Renal pelvis (tissue), 12 donors: ENCODE measurements at places on chromosomes 2 and 18.

- peak; percentile 83 for DNase-seq
Measured at GRCh38 chr2:120867290-120868241, 131.9 kb downstream of the GLI2 start.

DNA sequence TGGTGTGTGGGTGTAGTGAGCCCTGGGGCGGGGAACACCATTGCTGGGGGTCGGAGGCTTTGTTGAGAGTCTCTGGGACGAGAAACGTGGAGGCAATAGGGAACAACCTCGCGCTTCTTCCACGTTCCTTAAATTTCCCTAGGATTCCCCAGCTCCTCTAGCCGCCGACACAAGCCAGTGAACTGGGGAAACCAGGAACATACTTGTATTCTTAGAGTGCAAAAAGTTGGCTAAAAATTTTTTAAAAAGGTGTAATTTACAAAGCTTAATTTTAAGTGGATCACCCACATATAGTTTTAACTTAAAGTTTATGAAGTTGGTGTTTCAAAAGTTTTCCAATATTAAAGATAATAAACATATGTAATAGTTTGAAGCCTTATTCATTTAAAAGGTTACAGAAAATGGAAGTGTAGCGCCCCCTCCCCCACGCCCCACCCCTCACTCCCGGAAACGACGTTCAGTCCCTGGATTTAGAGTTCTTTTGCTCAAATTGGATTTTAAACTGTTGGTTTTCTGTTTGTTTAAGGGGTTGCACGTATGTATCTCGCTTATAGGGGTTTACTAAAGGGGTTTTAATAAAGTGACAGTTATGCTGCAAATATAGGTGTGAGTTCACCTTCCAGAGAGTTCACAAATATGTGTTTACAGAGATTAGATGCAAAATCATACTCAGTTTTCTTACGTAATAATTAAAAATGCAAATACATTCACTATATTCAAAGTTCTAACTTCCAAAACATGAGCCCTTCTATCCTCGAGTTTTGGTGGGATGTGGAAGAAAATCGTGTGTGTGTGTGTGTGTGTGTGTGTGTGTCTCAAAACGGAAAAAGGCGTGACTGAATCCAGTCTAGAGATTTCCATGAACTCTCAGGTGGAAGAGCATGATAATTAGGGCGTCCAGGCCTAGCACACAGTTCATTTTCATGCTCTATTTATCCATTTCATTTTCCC, 872 bp downstream of the DSG2 start:
- DNase-seq, result peak; percentile 10

DNA sequence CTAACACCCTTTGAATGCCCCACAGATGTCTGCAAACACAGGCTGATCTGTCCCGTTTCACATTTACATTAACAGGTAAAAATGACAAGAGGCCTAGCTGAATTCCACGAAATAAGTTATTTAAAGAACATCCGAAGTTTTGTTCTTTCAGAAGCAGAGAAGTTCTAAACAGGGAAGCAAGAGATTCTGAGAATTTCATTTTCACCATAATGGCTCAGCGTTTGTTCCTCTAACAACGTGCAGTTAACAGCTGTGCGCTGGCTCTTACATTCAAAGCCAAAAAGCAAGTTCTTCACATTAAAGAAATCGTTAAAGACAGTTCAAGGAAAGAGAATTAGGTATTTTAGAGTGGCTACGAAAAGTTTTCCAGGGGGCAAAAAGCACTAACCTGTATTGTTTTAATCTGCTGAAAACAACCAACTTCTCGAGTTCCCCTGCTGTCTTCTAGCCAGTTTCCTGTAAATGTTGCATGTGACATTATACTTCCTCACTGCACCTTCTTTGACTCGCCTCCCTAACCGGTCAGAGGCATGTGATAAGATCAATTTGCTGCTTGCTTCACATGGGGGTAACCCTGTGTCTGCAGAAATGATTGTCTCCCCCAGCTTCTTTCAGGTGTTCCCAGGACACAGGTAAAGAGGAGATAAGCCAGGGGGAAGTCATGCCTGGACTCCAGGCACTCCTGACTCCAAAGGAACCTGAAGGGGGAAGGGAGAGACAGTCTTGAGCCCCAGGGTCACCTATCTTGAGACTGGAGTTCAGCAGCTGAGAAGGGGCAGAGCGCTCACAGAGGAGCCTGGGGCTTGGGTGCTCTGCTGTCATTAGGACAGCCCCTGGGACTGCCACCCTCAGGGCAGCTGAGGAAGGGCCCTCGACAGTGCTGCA, 36.8 kb upstream of the WIPF1 start:
- DNase-seq, result no peak

DNA sequence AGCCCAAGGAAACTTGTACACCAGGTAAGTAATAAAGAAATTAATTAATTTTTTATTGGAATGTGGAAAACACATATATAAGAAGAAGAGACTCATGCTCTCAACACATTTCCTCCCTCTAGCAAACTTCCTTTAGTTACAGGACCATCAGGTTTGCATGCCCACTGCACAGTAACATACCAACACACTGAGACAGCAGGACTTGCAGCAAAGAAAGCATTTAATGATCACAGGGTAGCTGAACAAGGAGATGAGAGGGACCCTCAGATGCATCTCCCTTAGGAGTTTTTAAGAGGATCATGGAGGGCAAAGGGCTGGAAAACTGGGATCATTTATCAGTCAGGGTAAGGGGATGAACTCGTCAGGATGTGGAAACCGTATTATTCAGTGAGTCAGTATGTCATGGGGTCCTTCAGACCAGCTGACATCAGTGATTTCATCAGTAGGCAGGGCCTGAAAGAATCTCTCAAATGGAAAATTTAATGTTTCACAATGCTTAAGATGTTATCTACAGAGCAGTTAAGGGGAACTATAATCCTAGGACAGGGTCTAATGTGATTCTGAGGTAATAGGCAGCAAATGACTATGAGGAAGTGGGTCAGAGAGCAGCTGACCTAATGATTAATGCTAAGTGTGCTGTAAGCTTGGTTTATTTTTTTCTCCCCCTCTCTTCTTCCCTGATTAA, 193.8 kb upstream of the RND3 start:
- DNase-seq, result no peak

- no peak for DNase-seq
Measured at GRCh38 chr2:200211643-200212042, 94.8 kb upstream of the SPATS2L start.

DNA sequence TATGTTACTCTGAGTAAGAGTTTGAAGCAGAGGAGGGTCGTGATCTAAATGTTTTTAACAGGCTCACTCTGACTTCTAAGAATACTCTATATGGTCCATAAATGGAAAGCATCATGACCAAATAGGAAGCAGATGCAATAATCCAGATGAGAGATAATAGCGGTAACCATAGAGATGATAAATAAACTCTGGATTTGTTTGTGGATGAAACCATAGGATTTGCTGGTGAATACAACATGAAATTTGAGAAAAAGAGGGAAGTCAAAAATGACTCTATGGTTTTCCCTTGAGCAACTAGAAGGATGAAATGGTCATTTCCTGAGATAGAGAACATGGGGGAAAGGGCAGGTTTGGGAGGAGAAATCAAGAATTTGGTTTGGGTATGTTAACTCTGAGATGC, 3.9 kb downstream of the HEATR5B start:
- DNase-seq, result no peak

DNA sequence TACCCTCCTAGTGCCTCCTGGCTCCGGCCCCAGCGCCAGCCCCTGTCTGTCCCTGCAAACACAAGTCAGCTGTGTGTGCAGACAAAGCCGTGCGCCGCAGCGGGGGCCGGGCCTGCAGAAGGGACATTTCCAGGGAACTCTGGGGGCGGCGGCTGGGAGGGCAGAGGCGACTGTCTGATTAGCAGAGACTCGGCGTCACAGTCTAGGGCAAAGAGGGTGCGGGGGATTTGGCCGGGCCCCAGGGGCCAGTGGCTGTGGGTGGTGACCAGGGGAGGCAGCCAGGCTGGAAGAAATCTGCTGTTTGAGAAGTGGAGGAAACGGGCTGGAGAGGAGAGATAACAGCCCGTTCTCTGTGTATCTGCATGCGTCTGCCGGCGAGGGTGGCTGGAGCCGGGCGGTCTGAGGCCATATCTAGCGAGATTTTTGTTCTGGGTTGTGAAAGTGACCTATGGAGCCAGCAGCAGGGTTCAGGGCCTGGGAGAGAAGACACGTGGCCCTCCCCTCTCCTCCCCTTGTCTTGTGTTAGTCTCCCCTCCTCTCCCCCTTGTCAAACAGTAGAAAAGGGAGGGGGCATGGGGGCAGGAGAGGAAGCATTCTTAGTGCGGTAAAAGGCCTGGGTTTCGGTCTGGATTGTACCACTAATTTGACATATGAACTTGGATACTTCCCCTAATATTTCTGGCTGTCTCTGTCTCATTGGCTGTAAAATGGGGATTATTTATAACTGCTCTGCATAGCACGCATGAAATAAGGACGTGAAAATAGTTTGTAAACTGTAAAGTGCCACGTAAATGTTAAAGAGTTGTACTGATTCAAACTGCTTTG, 169.4 kb downstream of the SMAD7 start:
- DNase-seq, result peak; percentile 89

- no peak for DNase-seq
Measured at GRCh38 chr2:46804794-46805193, 110.8 kb downstream of the MCFD2 start.

- no peak for DNase-seq
Measured at GRCh38 chr2:240921995-240922244, 15.8 kb downstream of the CROCC2 start.

DNA sequence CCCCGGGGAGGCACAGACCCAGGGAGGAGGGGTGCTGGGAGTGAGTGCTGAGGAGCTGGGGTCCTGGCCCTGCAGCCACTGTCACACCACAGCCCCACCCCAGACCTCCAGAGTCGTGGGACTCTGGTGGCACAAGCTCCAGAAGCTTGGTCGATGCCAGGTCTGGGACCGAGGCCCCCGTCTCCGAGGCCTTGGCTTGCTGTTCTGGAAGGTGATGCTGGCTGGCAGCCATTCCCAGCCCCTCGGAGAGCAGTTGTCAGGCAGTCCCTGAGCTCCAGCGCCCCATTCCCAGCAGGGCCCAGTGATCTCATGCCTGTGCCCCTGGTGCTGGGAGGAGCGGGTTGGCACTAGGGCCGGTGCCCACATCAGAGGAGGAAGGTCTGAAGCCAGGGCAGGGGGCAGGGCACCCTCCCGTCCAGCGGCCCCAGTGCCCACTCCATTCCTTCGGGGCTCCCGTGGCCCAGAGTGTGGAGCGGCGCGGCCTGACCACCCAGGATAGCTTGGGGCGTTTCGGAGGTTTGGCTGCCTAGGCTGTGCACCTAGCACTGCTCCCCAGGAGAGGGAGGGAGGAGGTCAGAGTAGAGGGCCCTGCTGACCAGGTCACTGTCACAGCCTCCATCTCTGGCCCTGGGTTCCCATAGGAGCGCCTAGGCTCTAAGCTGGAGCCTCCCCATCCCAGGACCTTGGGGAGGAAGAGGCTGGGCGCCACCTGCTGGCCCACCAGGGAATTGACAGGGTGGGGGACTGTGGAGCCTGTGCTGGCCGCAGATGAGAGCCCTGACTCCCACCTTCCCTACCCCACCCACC, 16.8 kb upstream of the ALPI start:
- DNase-seq, result no peak

DNA sequence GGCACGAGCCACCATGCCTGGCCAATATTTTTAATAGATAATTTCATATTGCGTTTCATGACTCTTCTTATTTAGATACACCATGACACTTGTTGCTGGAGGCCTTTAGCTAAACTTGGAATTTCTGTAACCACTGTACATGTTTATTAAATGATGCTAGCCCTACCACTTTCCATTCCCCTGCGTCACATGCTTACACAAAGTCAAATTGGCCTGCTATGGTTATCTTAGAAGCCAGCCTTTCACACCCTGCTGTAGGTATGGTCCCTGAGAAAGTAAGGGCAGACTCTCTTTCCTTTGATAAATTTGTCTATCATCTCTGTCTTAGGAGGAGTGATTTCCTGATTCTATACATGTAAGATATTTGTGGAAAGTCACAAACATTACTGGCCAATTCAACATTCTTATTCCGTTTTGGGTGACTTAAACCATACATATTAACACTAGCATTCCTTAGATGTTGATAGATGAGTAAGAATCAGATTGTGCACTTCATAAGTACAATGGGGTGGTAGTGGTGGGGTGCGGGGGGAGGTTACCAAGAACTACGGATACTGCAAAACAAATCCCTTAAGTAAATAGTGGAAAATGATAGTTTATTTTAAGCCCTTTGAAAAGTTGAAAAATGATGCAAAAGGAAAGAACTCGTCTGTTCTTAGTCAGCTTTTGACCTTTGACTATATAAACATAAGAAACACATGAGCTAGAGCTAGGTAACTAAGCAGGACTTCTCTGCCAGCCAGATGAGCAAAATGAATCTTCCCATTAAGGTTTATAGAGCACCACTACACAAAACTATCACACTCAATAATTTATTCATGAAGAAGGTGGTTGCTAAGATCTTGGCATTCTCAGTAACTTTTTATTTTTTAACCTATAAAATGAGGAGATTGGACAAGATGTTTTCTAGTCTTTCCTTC, 7.9 kb upstream of the NDUFV2 start:
- no peak for DNase-seq

- no peak for DNase-seq
Measured at GRCh38 chr2:230933521-230934180, 8.6 kb upstream of the GPR55 start.

GRCh38 chr2:16028644-16029043, 88.3 kb downstream of the MYCN start:
- no peak for DNase-seq

- DNase-seq, result no peak
Measured at GRCh38 chr2:220320326-220320725, 692.9 kb downstream of the SLC4A3 start.

- DNase-seq, result no peak
Measured at GRCh38 chr2:11748861-11749645, 2.6 kb downstream of the LPIN1 start.

DNA sequence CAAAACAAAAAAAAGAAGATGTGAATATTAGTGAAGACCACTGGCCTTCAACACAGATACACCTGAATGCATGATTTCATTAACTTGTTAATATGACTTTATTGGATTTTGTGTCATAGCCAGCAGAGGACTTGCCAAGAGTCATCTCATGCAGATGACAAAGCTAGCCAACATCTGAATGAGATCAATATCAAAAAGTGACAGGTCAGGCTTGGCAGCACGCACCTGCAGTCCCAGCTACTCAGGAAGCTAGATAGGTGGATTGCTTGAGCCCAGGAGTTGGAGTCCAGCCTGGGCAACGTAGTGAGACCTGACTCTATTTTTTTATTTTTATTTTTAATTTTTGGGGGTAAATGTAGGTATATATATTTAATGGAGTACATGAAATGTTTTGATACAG, 54.5 kb upstream of the TGIF1 start:
- DNase-seq, result no peak

DNA sequence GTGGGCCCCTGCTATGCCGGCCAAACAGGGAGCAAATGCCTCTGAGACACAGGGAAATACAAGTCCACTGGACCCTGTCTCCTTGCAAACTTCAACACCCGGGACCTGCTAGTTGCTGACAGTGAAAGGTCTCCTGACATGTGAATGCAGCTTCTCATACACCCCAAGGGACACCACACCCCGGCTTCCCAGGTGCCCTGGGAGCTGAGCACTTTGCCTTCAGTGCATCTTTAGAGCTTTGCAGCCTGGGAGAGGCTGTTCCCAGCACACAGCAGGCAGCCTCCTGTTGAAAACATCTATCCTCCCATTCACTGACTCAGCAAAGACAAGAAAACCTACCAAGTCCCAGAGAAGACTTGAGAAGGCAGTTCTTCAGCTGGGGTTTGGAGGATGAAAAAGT, 143.4 kb downstream of the COL6A3 start:
- DNase-seq, result no peak
